Muscle of arm (tissue), 14 donors: ENCODE measurements at places on chromosomes 2 and 18. TPM values are rescaled to one million over a fixed set of nuclear protein-coding genes. Genes with fewer than 3 reads are reported as not detected.

CYTIP gene
- polyA plus RNA-seq = not detected

FOXI3 gene
- not detected for polyA plus RNA-seq

PIEZO2 gene
- 62.6 TPM for polyA plus RNA-seq

EFEMP1 gene
- polyA plus RNA-seq = 21.3 TPM

RUFY4 gene
- polyA plus RNA-seq = not detected

MTX2 gene
- polyA plus RNA-seq = 47.9 TPM

ATOH8 gene
- polyA plus RNA-seq = 21.0 TPM

GALNT13 gene
- 0.77 TPM for polyA plus RNA-seq

SRD5A2 gene
- polyA plus RNA-seq = not detected

GPBAR1 gene
- polyA plus RNA-seq = 2.0 TPM

ACMSD gene
- polyA plus RNA-seq = not detected

TXNDC2 gene
- polyA plus RNA-seq = 0.08 TPM

GALNT3 gene
- 15.3 TPM for polyA plus RNA-seq

WDR7 gene
- 12.7 TPM for polyA plus RNA-seq

MALL gene
- 9.6 TPM for polyA plus RNA-seq

EDAR gene
- polyA plus RNA-seq = not detected

PLCD4 gene
- polyA plus RNA-seq = 66.3 TPM

OSBPL6 gene
- polyA plus RNA-seq = 8.2 TPM

LDLRAD4 gene
- polyA plus RNA-seq = 13.1 TPM
